ENCODE measurements at places on chromosomes 2 and 18. TPM values are rescaled to one million over a fixed set of nuclear protein-coding genes. Genes with fewer than 3 reads are reported as not detected.

IL36G gene
- total RNA-seq, result not detected

SERPINB2 gene
- total RNA-seq, result 0.27 TPM

GRCh38 chr2:105749583-105750400 lies 5.1 kb downstream of the NCK2 start:
- H3K4me3 ChIP-seq, result no peak overlapping the region
- H3K36me3 ChIP-seq, result no peaks in the 10 kb centered on the region
- DNase-seq, result no peak
- H3K27ac ChIP-seq, result no peak overlapping the region

LYG2 gene
- not detected for total RNA-seq

DNA sequence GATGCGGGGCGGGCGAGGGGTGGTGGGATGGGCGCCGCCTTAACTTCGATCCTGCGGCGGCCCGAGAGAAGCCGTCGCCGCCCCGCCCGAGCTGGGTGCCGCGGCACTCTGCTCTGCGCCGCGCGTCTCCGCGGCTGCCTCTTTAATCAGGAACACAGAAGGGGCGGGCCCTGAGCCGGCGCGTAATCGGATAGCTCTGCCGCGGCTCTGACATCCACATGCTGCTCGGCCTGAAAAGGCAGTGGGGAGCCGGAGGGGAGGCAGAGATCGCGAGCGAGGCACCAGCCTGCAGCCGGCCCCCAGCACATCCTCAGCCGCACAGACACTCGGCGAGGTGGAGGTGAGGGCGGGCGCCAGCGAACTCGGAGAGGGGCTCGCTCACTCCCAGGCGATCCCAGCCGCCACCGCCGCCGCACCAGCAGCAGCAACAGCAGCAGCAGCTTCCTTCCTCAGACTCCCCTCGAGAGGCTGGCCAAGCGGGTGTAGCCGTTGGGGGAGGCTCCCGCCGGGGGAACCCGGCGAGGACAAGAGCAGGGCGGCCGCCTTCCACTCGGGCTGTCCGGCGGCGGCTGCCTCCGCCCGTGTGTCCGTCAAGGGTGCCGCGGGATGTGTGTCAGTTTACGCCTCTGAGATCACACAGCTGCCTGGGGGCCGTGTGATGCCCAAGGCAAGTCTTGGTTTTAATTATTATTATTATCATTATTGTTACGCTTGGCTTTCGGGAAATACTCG lies at the start of gene NRP2:
Gene NRP2 (plus strand): TSS at position 263 of the 732 bp plus-strand sequence. CDS start 790 bp downstream, outside the sequence.
- H3K4me3 ChIP-seq, result peak within 1 kb of the TSS; percentile 65
- H3K27ac ChIP-seq, result no peak within 1 kb of the TSS
- no peaks in the 10 kb centered on the region for H3K27me3 ChIP-seq
- H3K4me1 ChIP-seq, result no peaks in the 10 kb centered on the region
- H3K36me3 ChIP-seq, result no peaks in the 10 kb centered on the region
- peak; percentile 92 for DNase-seq

MSTN gene
- total RNA-seq, result 0.81 TPM

DNA sequence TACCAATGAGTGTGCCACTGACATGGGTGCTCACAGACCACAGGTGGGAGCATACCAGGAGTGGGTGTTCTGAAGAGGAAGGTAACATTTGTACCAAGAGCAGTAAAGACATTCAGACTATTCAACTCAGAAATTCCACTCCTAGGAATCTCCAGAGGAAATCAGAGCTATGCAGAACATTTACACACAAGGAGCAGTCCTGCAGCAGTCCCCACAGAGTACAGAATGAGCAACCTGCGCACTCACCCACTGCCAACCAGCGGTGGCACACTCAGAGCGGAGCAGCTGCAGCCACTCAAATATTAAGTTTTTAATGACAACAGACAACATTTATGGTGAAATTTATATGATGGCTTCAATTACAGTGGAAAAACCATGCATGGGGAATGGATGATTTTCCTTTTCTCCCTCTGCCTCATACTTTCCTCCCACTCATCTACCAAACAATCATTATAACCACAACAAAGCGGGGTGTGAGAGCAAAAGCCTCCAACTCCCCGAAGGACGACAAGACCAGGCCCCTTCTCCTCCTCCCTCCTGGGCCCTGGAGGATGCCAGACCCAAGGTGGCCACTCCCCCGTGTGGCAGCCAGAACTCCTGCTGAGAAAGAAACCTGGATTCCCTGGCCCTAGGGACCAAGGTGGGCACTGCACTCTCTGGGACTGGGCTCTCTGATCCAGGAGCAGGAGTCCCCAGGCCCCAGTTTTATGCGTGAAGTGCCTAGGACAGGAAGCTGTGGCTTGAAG lies 5.4 kb downstream of the HS6ST1 start:
- H3K36me3 ChIP-seq, result no peaks in the 10 kb centered on the region
- no peak overlapping the region for H3K27ac ChIP-seq
- no peaks in the 10 kb centered on the region for H3K27me3 ChIP-seq
- H3K4me3 ChIP-seq, result no peak overlapping the region
- H3K4me1 ChIP-seq, result no peaks in the 10 kb centered on the region
- no peak for DNase-seq

ANKRD62 gene
- total RNA-seq, result not detected

GRCh38 chr18:40531051-40531450 lies 1424.0 kb upstream of the PIK3C3 start:
- H3K4me3 ChIP-seq, result no peak overlapping the region
- H3K27me3 ChIP-seq, result no peaks in the 10 kb centered on the region
- no peaks in the 10 kb centered on the region for H3K4me1 ChIP-seq
- DNase-seq, result no peak
- H3K36me3 ChIP-seq, result no peaks in the 10 kb centered on the region

STON1 gene
- 27.5 TPM for total RNA-seq

GRCh38 chr2:70388128-70388527 lies 86.3 kb upstream of the FAM136A start:
- no peaks in the 10 kb centered on the region for H3K27me3 ChIP-seq
- no peak overlapping the region for H3K4me3 ChIP-seq
- no peaks in the 10 kb centered on the region for H3K4me1 ChIP-seq
- DNase-seq, result no peak
- H3K27ac ChIP-seq, result no peak overlapping the region

CCL20 gene
- 0.45 TPM for total RNA-seq

TDRD15 gene
- total RNA-seq, result 0.06 TPM

STK36 gene
- total RNA-seq, result 21.8 TPM

SLC23A3 gene
- 3.5 TPM for total RNA-seq

DNA sequence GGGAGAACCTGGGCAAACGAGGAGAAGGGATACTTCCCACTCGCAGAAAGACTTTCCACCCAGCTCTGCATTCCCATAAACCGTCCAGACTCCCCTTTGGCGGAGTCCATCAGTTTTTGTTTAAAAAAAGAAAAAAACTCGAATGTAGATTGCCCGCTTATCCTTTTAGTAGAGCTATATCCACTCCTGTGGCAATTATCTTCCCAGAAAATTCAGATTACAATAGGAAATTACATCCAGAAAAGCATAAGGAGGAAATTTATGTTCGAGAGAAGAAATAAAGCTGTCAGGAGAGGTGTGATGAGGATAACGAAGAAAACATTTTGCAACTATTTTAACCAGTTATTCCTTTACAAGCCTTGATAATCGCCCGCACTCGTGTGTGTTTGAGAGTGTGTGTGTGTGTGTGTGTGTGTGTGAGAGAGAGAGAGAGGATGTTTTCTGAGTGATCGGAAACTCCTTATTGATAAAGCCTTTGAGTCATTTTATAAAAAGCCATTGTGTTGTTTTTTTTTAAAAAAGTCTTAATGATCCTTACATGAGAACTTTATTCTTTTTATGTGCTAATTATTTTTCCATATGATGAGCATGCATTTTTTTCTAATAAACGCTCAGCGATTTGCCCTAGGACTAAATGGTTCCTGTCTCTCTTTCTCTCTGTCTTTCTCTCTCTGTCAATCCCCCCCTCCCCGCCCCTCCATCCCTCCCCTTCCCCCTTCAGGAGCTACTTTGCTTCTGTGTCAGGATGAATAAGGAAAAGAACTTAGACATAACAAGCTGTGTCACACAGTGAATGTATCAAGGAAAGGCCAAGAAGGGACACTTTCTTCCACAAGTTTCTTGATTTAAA lies 1.1 kb upstream of the PPP3R1 start:
- peak overlapping the region; percentile 36 for H3K27ac ChIP-seq
- H3K4me1 ChIP-seq, result no peaks in the 10 kb centered on the region
- peak overlapping the region; percentile 89 for H3K4me3 ChIP-seq

GRCh38 chr2:143740431-143740830 lies 611.2 kb downstream of the ARHGAP15 start:
- no peak overlapping the region for H3K4me3 ChIP-seq
- H3K36me3 ChIP-seq, result no peaks in the 10 kb centered on the region
- H3K27ac ChIP-seq, result no peak overlapping the region
- no peaks in the 10 kb centered on the region for H3K27me3 ChIP-seq
- no peaks in the 10 kb centered on the region for H3K4me1 ChIP-seq
- DNase-seq, result no peak

DNA sequence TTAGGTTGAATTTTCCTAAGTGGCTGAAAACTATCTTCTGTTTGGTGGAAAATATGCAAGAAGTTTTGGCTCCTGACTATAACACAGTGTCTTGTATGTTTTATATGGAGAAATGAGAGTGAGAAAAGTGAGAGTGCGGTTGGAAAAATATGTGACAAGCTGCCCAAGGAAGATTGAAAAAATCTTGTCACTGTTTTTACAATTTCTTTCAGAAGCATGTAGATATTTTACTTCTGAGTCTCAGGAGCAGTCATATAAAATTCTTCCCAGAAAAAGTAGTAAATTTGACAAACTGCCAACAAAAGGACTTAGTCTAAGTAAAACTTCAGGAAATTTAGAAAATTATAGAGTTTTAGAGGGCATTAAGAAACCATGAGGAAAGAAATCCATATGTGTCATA lies 19.4 kb upstream of the RMND5A start:
- no peaks in the 10 kb centered on the region for H3K36me3 ChIP-seq
- H3K4me1 ChIP-seq, result no peaks in the 10 kb centered on the region
- no peaks in the 10 kb centered on the region for H3K27me3 ChIP-seq
- H3K27ac ChIP-seq, result no peak overlapping the region
- no peak overlapping the region for H3K4me3 ChIP-seq

DNA sequence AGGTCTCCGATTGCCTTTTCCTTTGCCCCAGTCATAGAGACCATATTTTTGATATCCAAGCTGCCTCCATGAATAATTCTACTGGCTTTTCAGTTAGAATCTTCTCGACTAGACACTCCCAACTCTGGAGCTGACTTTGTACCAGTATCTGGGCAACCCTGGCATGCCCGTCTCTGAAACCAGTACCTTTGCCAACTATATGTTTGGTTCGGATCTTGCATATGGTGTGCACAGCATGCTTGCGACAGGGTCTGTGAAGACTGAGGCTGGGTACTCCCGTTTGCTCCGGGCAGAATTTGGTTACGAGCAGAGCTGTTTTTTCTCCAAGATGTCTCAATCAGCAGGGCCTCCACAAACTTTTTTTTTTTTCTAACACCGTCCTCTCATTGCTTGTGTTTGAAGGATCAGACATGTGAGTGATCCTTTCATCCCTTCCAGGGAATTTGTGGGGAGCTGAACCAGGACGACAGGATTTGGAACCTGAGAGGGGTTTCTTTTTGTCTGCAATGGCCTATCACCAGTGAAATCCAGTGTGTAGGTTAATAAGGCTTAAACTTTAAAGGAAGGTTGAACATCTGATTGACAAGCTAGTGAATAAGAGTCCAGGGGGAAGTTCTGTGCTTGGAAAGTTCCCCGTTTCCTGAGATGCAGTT lies 322.3 kb downstream of the MYCN start:
- no peak for DNase-seq
- no peak overlapping the region for H3K27ac ChIP-seq
- no peaks in the 10 kb centered on the region for H3K36me3 ChIP-seq
- H3K4me3 ChIP-seq, result no peak overlapping the region
- no peaks in the 10 kb centered on the region for H3K4me1 ChIP-seq

UGT1A10 gene
- not detected for total RNA-seq

DNA sequence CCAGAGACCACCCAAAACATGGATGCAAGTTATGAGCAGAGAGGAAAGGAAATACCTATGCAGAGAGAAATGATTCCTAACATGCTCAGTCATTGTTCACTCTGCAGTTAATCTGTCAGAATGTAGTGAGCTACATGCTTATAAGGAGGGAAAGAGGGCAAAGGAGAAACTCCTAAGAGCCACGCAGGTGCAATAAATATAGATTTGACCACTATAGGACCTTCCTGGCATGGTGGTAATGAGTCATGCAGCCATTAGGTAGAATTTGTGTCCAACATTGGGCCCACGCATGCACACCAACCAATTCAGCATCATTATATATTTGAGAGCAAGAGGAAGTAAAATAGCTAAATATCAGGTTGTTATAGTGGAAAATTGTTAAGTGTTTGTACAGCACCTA lies 699.9 kb downstream of the DSC3 start:
- H3K36me3 ChIP-seq, result no peaks in the 10 kb centered on the region
- H3K27ac ChIP-seq, result no peak overlapping the region
- no peaks in the 10 kb centered on the region for H3K27me3 ChIP-seq
- no peak overlapping the region for H3K4me3 ChIP-seq

DNA sequence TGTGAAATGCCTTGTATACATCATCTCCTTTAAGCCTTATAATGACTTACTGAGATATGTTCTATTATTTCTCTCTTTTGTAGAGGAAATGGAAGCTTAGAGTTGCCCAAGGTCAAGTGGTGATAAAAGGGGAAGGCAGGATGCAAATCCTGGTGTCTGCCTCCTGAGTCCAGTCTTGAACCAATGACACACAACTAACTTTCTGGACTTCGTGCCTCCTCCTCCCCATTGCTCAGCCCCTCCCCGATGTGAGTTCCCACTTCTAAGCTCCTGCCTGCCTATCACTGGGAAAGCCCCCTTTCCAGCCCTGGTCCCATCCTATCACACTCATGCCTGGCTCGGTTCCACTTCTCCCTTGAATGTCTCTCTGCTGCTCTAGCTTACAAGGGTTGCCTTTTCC lies 6.9 kb upstream of the CTIF start:
- H3K4me3 ChIP-seq, result no peak overlapping the region
- DNase-seq, result no peak
- H3K27ac ChIP-seq, result no peak overlapping the region
- H3K4me1 ChIP-seq, result no peaks in the 10 kb centered on the region

GRCh38 chr2:26574066-26574899 lies 66.9 kb downstream of the CIB4 start:
- no peaks in the 10 kb centered on the region for H3K36me3 ChIP-seq
- H3K27ac ChIP-seq, result no peak overlapping the region

IL18R1 gene
- total RNA-seq, result 8.0 TPM

DNA sequence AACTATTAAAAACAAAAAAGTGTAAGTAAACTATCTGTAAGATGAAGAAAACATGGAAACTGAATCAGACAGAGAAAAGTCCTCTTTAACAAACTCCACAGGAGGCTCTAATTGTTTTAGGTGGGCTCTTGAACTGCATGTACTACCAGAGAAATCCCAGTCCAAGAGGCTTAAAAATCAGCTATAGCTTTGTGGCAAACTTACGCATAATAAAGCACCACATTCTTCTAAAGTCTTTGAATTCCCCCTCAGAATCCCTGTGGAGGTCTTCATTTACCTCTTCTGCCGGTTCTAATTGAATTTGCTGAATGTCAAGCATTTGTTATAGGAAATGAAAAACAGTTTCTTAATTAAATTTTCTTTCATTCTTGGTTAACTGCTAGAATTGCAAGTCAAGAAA lies 40.8 kb downstream of the CHN1 start:
- H3K4me1 ChIP-seq, result peaks cover 2% of the 10 kb centered on the region
- H3K27me3 ChIP-seq, result no peaks in the 10 kb centered on the region
- H3K4me3 ChIP-seq, result no peak overlapping the region

GRCh38 chr2:196954001-196954400 lies 27.5 kb upstream of the PGAP1 start:
- DNase-seq, result no peak
- no peak overlapping the region for H3K4me3 ChIP-seq
- H3K4me1 ChIP-seq, result no peaks in the 10 kb centered on the region
- no peaks in the 10 kb centered on the region for H3K27me3 ChIP-seq
- H3K36me3 ChIP-seq, result no peaks in the 10 kb centered on the region

SLC66A3 gene
- total RNA-seq, result 15.1 TPM
